ENCODE measurements at places on chromosomes 16 and 17.

GRCh38 chr16:83917152-83918120 lies 18.5 kb downstream of the MLYCD start:
- DNase-seq = no peak

DNA sequence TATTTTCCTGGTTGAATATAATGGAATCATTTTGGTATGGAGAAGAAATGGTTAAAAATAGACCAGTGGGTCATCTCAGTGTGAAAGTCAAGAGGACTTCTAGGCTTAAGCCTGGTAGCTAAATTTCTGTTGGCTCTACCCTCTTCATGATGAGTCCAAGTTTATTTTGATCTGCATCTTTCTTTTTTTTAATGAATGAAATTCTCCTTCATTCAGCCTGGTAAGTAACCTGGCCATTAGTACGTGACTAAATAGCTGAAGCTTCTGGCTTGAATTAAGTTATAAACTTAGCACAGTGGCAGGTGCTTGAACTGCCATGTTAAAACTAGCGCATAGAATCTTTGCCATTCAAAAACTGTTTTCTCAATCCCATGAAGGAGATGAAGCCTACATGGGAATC lies 28.0 kb downstream of the NF1 start:
- no peak for DNase-seq

DNA sequence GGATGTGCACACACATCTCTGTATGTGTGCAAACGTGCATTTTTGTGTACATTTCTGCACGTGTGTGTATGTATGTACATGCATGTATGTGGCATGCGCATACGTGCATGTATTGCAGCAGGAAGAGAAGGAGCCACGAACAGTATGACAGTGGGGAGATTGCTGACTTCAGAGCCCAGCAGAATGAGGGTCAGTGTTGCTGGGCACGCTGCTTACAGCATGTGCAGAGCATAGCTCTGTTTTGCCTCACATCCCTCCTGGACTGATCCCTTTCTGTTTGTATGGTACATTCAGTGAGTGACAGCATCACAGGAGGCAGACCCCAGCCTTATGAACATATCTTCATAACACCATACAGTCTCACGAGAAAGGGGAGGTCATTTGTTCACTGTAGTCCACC lies 934.0 kb upstream of the EEF2KMT start:
- DNase-seq = no peak

- DNase-seq = no peak
Observed at GRCh38 chr16:89561142-89561883, 831 bp downstream of the RPL13 start.

- DNase-seq = no peak
Observed at GRCh38 chr17:57767561-57767960, 22.5 kb upstream of the CCDC182 start.

DNA sequence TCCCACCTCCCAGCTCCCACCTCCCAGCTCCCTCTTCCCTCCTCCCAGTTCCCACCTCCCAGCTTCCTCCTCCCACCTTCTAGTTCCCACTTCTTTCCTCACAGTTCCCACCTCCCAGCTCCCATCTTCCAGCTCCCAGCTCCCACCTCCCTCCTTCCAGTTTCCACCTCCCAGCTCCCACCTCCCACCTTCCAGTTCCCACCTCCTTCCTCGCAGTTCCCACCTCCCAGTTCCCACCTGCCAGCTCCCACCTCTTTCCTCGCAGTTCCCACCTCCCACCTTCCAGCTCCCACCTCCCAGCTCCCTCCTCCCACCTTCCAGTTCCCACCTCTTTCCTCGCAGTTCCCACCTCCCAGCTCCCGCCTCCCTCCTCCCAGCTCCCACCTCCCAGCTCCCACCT lies 10.4 kb upstream of the MC1R start:
- no peak for DNase-seq

DNA sequence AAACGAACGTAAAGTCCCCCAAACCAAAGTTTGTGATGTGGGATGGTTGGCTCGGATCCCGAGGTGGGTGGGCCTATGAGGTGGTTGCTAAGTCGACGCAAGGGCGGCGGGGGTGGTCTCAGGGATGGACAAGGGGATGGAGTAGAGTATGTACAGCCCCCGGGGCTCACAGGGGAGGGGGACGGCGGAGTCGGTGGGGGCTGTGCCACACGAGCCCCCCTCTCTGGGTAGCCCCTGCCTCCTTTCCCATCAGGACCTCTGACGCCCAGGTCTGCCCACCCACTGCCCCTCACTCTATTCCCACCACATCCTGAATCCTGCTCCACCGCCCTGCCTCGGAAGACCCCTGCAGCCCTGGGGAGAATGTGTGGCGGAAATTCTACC lies 15.2 kb downstream of the IL34 start:
- DNase-seq = no peak
